ENCODE measurements at places on chromosomes 1 and 21.

GRCh38 chr1:6157528-6158174 lies 22.5 kb downstream of the CHD5 start:
- DNase-seq, result no peak

- no peak for DNase-seq
Observed at GRCh38 chr1:160608941-160609340, 29.6 kb upstream of the CD84 start.

DNA sequence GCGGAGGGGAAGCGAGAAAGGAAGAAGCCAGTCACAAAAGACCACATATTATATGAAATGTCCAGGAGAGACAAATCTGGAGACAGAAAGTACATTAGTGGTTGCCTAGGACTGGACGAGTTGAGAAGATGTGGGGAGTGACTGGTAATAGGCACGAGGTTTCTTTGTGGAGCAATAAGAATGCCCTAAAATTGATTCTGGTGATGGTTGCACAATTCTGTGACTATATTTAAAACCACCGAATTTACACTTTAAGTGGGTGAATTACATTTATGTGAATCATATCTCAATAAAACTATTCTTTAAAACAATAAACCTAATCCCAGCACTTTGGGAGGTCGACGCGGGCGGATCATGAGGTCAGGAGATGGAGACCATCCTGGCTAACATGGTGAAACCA lies 63.1 kb downstream of the ZNF281 start:
- DNase-seq, result no peak

DNA sequence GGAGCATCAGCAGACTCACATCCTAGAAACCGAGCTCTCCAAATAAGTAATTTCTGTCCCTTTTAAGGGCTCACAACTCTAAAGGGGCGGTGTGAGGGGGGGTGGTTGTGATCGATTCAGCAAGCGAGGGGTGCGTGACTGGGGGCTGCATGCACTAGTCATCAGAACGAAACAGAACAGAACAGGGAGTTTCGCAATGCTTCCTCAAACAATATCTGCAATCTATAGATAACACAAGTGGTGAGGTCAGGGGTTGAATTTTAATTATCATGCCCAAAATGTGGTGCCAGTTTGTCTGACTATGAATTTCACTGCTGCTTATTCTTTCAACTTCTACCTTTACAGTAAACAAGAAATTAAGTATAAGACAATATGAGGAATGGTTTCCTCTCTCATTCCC lies 1003.0 kb upstream of the NCAM2 start:
- no peak for DNase-seq

GRCh38 chr1:237712586-237713157 lies 178.1 kb downstream of the ZP4 start:
- DNase-seq, result no peak

DNA sequence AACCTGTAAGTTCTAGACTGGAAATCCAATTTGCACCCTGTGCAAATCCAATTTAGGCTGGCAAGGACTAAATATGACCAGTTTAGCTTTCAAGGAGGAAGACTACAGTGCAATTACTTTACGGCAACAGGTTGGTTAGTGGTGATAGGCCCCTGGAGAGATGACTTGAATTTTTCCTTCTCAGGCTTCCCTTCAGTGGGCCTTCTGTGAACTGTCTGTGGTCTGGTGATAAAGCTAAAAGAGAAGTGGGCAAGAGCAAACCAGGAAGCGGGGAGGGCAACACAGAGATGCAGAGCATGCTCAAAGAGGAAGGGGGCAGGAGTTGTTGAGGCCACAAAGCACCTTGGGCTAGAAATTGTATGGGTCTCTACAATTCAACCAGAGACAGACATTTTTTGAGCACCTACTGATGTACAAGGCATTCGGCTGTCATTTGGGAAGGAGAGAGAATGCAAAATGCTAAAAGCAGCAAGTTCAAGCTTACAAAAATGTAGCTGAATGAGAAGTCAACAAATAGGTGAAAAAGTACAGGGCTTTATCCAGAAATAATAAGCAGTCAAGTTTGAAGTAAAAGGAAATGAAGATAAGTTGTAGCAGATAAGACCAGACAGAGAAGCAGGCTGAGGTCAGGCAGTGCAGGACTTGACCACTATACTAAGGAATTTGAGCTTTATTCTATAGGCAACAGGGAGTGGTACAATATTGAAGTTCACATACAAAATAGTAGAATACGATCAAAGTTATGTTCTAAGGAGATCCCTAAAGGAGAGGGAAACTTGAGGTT lies 23.9 kb downstream of the INPP5B start:
- DNase-seq, result no peak
